ENCODE measurements at places on chromosomes 4 and X. TPM values are rescaled to one million over a fixed set of nuclear protein-coding genes. Genes with fewer than 3 reads are reported as not detected.

AREG gene
- total RNA-seq = 116 TPM

DNA sequence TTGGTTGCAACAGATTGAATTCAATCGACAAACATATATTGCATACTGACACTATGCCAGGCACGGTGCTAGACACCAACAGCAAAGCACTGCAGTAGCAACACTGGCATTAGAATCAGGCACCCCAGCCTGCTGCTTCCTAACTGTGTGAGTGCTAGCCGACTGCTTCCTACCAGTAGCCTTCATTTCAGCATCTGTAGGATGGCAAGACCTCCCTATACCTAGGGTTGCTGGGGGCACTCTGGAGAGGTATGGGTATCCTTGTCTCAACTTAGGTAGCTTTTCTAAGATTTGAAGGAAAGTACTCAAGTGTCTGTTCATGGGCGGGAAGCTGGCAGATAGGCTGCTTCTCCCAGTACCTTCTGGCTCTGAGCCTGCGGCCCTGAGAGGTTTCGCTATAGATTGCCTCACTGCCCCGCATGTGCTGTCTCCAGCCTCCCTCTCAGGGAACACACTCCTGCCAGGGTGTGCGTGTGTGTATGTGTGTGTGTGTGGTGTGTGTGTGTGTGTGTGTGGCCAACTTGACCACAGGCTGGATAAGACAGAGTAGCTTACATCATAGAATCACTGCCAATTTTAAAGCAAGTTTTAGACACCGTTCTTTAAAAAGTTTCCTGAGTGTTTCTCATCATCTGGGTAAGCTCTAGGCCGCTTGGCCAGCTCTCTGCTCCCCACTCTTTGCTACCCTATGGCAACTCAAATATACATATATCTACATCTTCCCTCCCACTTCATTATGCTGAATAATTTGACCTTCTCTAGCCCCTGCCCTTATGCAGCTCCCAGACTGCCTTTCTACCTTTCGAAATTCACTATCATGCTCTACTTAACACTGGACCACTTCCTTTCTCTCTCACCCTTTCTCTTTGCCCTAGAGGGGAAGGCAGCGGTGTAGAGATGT is 97.0 kb upstream of the PJA1 start:
- DNase-seq = peak; percentile 43

MND1 gene
- 4.3 TPM for total RNA-seq

GRCh38 chr4:141238186-141238585 is 17.5 kb downstream of the ZNF330 start:
- no peak for DNase-seq

SSX2 gene
- not detected for total RNA-seq

- DNase-seq = no peak
These were observed 289.5 kb upstream of the BOD1L1 start for GRCh38 chr4:13917015-13917414.

Measured in hepatocyte (in vitro differentiated cells).